ELF-1 (cell line): ENCODE measurements at places on chromosomes 6 and 20.

DNA sequence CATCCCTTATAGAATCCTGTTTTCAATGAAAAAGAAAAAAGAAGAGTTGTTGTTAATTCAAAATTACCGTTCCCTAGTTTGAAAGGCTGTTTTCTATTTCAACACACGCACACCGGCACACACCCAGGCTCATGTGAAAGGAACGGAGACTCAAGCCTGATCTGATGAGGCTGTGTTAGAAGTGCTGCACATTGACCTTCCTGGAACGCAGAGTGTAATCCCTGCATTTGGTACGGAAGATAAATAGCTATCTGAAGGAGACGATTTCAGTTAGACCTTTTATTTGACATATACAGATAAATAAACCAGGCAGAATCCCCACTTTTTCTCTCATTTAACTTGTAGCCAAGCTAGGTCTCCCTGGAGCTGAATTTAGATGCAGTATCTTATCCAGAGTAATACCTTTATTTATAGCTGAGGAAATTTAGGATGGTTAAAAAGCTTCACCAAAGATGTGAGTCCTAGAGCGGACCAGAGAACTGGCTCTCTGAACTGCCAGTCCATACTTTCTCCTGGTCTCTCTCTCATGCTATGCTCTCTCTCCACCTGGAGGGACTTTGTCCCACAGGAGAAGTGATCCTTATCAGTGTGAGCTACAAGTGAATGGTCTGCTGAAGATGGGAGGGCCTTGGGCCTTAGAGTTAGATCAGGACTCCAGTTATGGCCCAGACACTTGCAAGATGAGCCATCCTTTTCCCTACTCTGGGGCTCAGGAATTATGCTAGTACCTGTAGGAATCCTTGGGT is 30.6 kb downstream of the MAP3K4 start:
- DNase-seq = no peak

GRCh38 chr6:45044510-45045252 is 283.4 kb upstream of the RUNX2 start:
- no peak for DNase-seq

- no peak for DNase-seq
Measured at GRCh38 chr20:46568570-46569129, 18.2 kb upstream of the OCSTAMP start.

GRCh38 chr20:37944456-37944981 is 41.6 kb downstream of the VSTM2L start:
- DNase-seq = no peak

DNA sequence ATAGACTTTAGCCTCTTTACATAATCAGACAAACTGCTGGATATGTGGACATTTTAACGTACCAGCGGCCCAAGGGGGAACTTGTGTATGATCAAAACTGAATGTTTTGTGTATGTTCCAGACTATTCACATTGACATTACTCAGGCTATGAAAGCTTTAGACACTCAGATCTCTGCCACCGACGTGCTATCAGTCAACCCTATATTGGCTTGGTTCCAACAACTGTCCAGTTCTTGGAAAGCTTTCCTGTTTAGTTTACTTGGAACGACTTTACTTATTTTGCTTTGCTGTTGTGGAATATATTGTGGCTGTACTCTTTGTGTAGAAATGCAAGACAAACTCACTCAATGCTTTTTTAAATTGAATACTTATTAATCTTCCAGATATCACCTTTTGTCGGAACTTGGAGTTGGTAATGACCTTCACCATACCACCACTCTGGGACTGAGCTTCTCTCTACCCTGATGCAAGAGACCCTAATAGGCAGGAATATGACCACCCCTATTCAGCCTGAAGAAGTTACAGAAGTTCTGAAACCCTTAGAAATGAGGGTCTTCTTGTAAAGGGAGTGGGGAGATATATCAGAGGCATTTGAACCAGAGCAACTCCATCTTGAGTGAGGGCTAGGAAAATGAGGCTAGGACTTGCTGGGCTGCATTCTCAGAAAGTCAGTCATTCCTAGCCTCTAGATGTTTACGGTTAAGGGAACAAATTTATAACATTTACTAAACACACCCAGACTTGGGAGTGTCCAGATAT is 49.0 kb upstream of the PAX1 start:
- no peak for DNase-seq

DNA sequence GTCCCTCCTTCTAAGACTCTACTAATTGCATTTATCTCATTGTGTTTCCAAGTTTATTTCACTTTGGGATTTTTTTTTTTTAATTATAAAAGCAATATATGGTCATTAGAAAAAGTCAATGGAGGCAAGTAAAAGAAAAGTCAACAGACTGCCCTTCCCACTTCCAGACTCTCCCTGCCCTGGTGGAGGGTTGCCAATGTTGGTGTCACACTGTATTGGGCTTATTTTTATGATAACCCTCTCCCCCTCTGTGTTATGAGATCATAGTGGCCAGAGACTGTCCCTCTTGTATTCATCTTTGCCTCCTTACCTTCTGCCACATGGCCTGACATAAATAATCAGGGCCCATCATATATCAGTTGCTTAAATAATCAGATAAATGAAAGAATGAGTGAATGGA is 63.4 kb downstream of the LRRC1 start:
- DNase-seq = no peak

DNA sequence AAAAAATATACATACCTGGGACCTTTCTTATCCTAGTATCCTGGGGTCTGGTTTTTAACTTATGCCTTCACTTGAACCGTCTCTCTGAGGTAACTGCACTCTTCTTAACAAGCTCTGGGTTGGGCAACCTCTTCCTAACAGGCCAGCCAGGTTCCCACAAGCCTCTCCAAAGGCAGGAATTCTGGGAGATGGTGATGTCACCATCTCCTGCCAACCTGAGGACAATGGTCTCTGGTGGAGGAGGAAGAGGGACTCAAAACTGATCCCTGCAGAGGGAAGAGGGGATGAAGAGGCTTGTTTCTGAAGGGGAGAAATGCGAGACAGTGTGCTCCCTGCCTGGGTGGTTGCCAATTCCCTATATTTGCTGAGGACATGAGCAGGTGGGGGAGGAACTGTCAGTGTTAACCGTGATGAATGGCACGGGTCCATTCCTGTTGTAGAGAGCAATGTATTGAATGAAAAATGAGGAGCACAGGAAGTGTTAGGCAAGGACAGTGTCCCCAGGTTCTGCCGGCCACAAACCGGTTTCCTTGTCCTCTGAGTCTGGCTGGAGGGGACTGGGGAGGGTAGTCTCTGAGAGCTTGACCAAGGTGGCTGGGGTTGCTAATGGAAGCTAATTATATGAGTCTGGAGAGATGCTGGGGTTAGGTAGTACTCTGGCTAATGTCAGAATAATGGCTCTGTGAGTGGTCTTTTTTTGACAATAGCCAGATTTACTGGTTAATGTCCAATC is 95.5 kb downstream of the KCNB1 start:
- DNase-seq = peak; percentile 42

DNA sequence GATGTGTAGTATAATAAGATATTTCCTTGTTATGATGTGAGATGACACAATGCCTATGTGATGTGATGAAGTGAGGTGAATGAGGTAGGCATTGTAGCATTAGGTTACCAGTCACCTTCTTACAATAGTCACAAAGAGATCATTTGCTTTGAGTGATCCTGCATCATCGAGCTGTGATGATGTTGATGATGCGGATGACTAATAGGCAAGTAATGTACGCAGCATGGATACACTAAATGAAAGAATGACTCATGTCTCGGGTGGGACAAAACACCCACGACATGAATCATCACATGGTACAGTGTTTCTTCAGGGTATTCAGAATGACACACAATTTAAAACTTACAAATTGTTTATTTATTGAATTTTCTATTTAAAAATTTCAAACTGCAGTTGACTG is 806.3 kb upstream of the GJE1 start:
- no peak for DNase-seq

DNA sequence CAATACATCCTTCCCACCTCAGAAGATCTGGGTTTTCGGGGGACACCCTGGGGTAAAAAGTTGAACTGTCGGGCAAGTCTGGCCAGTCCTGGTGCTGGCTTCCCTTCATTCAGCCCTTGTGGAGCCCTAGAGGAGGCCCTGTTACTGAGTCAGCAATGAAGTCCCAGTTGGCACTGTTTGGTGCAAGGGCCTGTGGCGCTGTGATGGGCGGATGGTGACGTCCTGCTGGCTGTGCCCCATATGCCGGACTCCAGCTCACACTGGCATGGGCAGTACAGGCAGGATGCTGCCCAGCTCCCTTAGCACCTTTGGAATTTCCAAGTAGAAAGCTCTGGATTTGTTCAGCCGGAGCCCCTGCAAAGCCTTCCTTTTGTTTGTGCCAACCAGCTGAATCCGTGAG is 186.2 kb upstream of the PMEPA1 start:
- DNase-seq = no peak

DNA sequence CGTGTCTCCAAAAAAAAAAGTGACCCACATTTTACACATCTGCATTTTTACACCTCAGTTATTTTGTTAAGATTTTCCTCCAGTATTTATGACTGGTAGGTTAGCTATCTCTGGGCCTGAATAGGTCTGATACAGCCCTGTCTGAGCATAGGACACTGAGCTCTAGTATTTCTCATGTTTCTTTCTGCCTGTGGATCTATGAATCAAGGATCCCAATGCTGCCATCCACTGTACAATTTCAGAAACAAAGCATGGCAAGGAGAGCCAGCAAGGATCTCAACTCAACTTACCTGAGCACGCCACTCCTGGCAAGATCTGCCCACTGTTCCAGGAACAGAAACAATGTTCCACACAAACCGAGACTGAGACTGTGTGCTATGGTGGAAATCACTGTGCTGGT is 36.4 kb upstream of the ENPP5 start:
- no peak for DNase-seq

GRCh38 chr6:46526607-46527006 is 35.4 kb upstream of the RCAN2 start:
- peak; percentile 7 for DNase-seq

DNA sequence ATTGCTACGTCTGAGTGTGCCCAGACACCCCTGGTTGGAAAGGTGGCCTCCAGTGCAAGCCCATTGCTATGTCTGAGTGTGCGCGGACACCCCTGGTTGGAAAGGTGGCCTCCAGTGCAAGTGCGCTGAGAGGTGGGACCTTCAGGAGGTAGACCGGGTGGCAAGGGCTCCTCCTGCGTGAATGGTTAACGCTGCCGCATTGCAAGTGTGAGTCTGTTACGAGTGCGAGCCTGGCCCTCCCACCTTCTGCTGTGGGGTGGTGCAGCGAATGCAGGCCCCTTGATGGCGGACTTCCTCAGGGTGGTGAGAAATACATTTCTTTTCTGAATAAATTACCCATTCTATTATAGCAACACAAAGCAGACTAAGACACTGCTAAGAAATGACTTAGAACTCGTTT is 208.8 kb downstream of the DLL1 start:
- DNase-seq = no peak

GRCh38 chr20:44955270-44955669 is 4.9 kb downstream of the TOMM34 start:
- DNase-seq = no peak

GRCh38 chr6:26094036-26094435 is 6.8 kb downstream of the HFE start:
- DNase-seq = no peak

GRCh38 chr6:119349361-119350201 is at the start of gene MAN1A1:
Gene MAN1A1, minus strand, starts transcription at chr6:119349761. Its CDS starts 696 bp downstream, at chr6:119349065.
- DNase-seq = peak; percentile 86

DNA sequence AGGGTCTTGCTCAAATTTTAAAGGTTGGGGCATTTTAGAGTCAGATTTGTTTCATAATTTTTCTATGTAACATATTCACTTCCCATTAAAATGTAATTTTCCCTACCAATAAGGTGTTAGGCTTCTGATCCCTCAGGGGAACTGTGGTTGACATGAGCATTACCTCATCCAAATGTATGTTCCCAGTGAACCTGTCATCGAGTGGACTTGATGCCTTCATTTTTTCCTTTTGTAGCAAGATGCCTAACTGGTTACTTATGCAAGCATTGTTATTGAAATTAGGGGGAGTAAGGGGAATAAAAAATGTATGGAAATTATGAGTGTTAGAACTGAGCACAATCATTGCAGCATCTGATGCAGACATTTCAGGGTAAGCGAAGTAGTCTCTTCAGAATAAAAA is 360.5 kb downstream of the BCKDHB start:
- DNase-seq = no peak

DNA sequence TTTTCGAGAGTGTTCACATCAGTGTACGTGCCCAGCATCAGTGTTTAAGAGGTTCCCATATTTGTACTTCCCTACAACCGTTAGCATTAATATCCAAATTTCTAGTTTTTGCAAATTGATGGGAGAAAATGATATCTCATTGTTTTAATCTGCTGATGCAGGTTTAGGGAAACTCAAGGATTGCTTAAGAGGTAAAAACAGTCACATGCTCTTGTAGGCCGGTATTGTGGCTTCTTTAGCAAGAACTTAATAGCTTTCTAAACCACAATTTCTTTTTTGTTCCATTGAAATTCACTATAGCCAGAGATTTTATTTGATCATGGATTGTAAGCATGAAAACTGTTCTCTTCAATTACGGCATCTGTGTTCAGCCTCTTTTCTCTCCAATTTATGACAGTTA is 29.5 kb downstream of the BEND6 start:
- no peak for DNase-seq

DNA sequence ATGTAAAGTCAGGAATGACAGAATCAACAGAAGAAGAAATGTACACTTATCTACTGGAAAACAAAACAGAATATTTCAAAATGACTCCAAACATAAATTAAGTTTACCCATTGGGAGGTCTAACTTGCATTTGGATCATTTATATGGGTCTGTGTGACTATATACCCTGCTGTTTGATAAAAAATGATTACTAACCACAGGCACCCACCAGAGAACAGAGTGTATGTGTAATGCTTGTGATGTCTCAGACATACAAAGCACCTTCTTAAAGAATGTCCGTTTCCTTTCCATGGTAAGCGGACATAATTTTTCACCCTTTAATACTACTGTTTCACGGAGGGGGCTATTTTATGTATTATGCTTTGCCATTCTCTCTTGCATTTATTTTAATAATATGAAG is 19.2 kb downstream of the SIM1 start:
- no peak for DNase-seq

- DNase-seq = no peak
Measured at GRCh38 chr6:147434516-147434915, 74.0 kb upstream of the SAMD5 start.
